SJCRH30 (cell line): ENCODE measurements at places on chromosomes 2 and 18.

GRCh38 chr2:135074216-135074615 lies 22.1 kb downstream of the RAB3GAP1 start:
- no peak for DNase-seq

DNA sequence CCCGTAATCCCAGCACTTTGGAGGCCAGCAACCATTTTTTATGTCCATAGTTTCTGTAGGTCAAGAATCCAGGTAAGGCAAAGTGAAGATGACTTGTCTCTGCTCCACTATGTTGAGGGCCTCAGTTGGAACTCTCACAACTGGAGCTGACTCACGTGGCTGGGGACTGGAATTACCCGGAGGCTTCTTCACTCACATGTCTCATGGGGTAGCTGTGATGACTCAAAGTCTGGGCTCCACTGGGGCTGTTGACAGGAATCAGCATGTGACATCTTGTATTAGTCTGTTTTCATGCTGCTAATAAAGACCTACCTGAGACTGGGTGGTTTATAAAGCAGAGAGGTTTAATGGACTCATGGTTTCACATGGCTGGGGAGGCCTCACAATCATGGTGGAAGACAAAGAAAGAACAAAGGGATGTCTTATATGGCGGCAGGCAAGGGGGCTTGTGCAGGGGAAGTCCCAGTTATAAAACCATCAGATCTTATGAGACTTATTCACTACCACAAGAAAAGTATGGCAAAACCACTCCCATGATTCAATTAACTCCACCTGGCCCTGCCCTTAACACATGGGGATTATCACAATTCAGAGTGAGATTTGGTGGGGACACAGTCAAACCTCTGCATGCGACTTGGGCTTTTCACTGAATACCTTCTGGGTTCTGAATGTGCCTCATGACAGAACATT lies 7.8 kb upstream of the PPP1R1C start:
- DNase-seq: peak; percentile 11

DNA sequence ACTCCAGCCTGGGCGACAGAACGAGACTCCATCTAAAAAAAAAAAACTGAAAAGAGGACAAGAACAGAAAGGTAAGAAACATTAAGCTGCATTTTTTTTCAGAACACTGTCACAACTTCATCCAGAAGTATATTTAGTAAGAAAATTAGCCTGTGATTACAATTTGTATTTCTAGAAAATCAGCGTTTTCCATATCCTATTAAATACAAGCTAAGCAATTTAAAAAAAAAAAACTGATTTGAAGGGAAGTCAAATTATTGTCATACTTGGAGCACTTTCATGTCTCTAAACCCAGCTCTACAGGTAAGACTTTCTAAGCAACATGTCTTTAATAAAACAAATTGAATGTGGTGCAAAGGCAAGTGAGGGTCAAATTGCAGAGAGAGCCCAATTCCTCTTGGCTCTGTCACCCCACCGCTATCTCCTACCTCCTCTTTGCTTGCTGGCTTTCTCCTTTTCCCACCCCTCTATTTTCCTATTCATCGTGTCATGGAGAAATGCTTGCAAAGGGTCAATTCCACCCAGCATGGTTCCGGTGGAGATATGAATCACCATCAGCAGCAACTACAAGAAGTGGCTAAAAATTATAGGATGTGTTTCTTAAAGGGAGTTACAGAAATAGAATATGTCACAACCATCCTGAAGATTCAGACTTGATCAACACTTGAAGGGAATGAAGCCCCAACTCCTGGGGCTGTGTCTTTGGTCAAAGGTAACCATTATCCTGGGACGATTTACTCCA lies 68.4 kb upstream of the BCL11A start:
- no peak for DNase-seq

GRCh38 chr2:15989559-15989958 lies 49.2 kb downstream of the MYCN start:
- DNase-seq: no peak

GRCh38 chr18:48634975-48635374 lies 96.1 kb downstream of the CTIF start:
- no peak for DNase-seq

DNA sequence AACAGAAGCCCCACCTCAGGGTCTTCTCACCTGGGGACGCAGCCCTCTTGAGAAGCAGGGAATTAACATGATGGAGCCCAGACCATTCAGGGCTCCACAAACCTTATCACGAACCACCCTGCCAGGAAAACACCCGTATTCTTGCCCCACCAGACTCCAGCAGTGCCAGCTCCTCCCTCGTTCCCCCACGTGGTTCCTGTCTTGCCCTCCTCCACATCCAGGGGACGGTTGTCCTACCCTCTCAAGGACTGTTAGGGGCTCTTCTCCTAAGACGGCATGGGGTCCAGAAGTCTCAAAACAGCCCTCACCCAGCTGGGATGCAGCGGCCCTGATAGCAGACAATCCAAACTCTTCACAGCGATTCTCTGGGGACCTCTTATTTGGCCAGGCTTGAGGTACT lies 372.2 kb upstream of the HS6ST1 start:
- no peak for DNase-seq

GRCh38 chr2:217919204-217919603 lies 83.6 kb downstream of the TNS1 start:
- no peak for DNase-seq

DNA sequence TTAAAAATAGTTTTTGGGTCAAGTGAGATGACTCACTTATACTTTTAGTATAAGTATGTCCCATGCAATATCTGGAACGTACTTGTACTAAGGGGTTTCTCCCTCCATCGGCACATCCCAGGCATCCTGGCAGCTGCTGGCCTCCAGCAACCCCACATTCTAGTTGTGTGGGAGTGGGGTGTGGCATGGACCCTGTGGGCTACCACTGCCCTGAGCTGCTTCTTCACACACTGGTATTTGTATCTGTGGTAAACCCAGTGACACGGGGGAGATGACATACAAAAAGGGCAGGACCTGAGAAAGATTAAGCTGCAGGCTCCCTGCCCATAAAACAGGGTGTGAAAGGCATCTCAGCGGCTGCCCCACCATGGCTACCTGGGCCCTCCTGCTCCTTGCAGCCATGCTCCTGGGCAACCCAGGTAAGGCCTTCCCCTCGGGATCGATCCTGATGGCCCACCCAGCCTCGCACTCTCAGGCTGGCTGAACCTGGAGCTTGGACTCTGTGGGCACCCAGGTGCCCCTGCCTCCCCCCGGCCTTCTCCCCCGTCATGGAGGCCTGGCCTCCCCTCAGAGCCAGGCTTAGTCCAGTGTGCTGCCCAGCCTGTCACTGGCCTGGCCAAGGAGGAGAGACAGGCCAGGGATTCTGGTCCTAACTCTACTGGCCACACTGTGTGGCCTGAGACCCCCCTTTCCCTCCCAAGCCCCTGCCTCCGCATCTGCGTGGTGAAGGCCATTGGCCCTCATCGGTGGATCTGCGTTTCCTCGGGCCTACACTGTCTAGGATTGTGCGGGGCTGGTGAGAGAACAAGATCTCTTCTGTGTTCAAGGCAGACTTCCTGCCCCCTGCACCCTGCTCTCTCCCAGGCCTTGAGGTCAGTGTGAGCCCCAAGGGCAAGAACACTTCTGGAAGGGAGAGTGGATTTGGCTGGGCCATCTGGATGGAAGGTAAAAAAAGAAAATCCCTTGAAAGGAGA lies at the start of gene GNLY:
TSS of gene GNLY (plus strand) at position 307 of the 974 bp plus-strand sequence. CDS start at position 368, 61 bp downstream.
- no peak for DNase-seq

GRCh38 chr18:45916302-45916701 lies 50.8 kb downstream of the EPG5 start:
- DNase-seq: no peak

GRCh38 chr2:22883054-22883453 lies 501.9 kb upstream of the KLHL29 start:
- DNase-seq: no peak

GRCh38 chr2:71601136-71602114 lies 148.1 kb downstream of the DYSF start:
- no peak for DNase-seq

DNA sequence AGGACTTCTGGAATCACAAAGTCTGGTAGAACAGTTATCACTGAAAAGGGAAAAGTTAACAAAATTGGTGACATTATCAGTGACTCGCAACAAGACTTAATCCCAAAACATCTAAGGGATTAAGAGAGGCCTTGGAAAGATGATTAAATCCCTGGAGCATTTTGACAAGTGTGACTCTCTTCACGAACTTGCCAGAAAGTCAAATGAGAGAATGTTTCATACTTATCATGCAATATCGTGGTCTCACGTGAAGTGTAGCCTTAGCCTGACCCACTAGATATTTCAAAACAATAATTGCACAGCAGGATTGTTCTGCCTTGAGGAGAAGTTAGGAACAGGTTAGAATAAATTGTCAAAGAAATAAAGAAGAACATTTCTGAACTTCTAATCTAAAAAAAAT lies 104.5 kb downstream of the COL6A3 start:
- DNase-seq: no peak

DNA sequence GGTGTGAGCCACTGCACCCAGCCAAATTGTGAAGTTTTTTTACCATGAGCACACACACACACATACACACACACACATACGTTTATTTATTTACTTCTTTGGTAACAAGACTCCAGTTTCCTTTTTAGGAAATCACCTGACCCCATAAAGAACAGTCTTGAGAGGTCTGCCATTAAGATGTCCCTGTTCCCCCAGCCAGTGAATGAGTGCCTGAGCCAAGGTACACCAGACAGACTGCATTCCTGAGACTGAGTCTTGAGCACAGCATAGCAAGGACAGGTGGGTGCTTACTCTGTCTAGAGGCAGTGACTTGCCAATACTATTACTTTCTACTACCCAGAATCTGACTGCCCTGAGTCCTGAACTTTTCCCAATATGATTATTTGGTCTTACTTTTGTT lies 167.2 kb upstream of the SATB2 start:
- no peak for DNase-seq

DNA sequence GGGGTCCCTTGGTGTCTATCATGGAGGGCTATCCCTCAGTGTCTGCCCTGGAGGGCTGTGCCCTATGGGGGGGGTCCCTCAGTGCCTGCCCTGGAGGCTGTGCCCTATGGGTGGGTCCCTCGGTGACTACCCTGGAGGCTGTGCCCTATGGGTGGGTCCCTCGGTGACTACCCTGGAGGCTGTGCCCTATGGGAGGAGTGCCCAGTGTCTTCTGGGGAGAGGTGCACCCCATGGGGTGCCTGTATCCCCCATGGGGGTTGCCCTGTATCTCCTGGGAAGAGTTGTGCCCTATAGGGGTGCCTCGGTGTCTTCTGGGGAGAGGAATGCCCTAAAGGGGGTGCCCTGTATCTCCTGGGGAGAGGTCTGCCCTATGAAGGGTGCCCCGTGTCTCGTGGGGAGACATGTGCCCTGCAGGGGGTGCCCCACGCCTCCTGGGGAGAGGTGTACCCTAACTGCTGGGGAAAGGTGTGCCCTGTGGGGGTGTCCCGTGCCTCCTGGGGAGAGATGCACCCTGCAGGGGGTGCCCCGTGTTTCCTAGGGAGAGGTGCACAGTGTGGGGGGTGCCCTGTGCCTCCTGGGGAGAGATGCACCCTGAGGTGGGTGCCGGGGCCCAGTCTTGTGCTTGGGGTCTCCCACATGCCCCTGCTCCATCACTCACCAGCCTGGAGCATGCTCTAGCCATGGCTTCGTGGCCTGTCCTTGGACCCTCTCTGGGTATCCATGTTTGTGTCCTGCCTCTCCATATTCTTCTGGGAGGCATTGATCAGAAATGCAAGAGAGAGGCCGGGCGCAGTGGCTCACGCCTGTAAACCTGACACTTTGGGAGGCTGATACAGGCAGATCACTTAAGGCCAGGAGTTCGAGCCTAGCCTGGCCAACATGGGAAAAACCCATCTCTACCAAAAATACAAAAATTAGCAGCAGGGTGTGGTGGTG lies 215.6 kb downstream of the HDAC4 start:
- no peak for DNase-seq
